ENCODE measurements at places on chromosomes 5 and 9.

DNA sequence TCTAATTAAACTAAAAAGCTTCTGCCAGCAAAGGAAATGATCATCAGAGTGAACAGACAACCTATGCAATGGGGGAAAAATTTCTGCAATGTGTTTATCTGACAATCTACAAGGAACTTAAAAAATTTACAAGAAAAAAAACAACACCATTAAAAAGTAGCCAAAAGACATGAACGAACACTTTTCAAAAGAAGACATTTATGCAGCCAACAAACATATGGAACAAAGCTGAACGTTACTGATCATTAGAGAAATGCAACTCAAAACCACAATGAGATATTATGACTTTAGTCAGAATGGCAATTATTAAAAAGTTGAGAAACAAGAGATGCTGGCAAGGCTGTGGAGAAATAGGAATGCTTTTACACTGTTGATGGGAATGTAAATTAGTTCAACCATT is 530.4 kb upstream of the DAB2 start:
- DNase-seq: no peak

DNA sequence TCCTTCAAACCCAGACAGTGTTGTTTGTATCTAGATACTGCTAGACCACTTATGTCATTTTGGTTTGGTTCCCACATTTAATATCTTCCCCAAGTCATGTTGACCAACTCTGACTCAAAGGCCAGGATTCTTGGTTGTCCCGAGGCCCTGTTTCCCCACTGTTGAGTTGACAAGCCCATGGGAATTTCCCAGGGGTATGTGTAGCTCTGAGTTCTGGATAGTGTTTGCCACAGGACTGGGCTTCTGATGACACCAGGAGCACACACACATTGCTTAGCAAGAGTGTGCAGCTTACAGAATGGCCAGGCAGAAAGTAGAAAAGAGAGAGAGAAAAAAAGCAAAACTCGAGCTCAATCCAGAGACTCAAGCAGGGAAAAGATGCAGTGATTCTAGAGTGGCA is 214.4 kb downstream of the NXNL2 start:
- DNase-seq: peak; percentile 67

DNA sequence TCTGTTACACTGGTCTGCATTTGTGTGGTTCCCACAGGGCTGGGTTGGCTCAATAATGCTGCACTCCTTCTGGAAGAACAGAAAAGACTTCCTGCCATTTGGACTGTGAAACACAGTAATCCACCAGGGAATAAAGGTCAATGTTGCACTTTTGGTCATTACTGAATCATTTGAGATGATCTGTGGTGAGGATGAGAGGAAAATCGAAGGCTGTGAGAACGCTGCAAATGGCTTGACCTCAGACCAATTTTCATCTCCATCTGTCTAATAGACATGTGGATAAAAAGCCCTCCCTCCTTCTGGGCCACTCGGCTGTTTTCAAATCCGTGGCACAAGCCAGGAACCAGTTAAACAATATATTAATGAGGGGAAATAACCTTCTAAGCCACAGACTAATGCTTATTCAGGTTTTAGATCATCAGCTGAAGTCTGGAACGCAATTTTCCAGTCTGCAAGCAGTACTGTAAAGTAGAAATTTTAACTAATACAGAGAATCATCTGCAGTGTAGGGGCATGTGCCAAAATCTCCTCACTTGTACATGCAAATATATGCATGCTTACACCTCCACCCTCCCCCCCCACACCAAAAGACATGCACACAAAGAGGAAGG is 20.2 kb downstream of the TLE1 start:
- DNase-seq: peak; percentile 82

DNA sequence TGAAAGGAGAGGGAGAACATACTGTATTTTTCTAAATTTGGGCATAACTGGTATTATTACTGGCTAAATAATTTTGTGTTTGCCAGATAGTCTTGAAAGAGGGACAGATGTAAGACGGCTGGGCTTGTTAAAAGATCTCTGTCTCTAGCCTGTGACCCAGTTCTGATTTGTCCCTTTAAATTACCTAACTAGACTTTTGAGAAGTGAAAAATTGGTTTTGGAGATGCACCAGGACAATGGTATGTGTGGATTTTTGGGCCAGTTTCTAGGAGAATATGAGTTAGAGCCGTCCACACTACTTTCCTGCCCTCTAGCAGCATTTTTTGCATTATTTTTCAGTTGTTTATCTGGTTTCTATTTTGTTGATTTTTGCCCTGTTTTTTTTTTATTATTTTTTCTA is 33.5 kb downstream of the LNPEP start:
- DNase-seq: no peak

DNA sequence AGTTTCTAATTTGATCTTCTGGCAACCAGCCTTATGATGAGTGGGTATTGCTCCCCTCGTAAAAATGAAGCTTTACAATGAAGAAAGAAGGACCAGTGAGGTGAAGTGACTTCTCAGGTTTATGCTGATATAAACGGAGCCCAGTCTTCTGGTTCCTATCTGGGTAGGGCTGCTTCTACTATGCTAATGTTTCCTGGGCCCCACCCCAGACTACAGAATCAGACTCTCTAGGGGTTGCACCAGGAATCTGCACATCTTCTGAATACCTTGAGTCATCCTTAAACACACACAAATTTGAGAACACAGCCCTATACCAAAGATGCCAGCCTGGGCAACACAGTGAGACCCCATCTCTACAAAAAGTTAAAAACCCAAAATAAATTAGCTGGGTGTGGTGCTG is 16.2 kb downstream of the BTF3 start:
- DNase-seq: no peak

- no peak for DNase-seq
Measured at GRCh38 chr5:34464829-34465228, 191.3 kb upstream of the RAI14 start.

- DNase-seq: no peak
Measured at GRCh38 chr5:178272591-178272990, 40.0 kb upstream of the PHYKPL start.

DNA sequence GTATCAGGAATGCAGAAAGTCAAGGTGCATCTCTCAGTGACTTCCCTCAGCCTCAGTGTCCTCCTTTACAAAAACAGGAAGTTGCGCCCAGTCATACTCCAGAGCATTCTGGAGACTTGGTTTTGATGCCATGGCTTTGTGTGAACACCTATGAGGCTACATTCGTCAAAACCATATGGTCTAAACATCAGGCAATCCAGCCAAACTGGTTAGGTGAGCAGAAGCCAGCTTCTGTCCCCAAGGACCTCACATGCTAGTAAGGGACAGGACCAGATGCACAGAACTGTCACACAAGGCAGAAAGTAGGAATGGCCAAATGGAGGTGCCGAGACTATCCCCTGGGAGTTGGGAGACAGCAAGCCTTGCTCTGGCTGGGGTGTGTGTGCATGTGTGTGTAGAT is 217.2 kb downstream of the MELK start:
- no peak for DNase-seq

DNA sequence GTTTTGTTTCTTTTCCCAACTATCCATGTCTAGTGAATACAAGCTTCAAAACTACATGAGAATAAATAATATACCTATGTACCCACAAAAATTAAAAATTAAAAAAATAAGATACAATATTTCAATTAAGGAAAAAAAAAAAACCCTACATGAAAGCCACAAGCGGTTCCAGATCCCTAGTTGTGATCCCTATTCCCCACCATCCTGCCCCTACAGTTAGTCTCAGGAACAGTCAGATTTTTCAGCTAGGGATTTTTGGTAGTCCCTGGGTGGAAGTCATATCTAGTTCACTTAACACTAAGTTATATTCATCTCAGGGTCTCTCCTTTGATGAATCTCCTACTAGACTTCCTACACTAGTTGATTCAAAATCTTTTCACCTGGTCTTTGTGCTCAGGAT is 18.5 kb upstream of the PCDHB1 start:
- DNase-seq: no peak

DNA sequence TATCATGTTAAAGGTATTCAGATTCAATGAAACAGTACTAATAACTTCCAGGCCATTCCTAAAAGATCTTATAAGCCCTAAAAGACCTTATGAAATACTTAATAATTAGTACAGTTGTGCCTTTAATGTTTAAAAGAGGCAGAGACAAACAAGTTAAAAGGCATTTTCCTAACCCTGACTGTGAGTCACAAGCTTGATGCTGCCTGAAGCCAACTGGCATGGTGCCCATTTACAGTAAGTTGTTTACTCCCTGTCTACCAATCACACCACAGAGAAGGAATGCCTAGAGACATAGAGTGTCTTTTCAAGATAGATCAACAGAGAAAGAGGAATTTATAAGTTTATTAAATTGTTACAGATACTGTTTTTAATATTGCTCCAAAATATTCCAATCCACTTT is 47.8 kb downstream of the NR3C1 start:
- peak; percentile 90 for DNase-seq

DNA sequence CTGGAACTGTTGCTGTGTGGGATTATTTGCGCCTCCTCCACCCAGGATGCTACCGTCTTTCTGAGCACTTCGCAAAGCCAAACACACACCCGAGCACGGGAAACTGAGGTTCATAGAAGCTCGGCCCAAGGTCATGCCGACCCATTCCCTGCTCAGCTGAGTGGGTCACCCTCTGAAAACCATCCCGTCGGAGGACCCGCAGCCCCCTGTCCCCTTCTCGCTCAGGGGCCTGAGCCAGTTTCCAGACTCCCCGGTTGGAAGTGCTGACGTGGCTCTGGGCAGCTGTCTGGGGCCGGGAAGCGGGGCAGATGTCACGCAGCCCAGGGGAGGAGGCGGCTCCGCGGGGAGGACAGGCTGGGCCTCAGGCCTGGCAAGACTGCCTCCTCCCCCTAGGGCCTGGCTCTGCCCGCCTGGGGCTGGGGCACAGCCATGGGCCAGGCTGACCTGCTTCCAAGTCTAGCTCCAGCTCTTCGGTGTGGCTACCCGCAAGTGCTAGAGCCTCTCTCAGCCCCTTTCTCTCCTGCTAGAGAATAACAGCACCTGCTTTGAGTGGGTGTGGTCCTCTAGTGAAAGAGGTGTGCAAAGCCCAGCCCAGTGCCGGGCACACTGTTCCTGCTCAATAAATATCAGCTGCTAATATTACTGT is 9.9 kb upstream of the CXXC5 start:
- DNase-seq: peak; percentile 65

DNA sequence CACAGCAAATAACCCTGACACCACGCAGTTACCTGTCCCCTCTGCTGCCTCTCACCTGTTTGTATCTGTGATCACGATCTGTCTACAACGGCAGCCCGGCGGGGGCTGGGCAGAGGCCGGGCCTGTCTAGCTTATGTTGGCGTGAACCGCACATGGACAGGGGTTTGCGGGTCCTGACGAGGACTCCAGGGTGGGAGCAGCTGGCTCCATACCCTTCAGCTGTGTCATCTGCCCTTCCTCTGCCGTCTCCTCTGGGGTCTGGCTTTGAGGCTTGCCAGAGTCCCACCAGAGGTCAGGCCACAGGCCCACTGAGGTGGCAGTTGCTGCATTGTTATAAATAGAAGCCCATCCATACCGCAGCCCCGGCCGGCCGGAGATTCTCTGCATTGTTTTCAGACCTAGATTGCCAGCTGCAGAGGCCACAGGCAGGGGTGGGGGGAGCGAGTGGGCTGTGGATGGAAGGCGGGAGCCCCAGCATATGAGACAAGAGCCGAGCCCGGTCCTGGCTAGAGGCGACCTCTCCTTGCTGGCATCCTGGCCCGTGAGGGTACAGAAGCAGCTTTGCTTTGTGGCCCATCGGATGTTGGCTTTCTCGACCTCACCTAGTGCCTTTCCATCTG is 37.8 kb downstream of the FAM78A start:
- peak; percentile 87 for DNase-seq

DNA sequence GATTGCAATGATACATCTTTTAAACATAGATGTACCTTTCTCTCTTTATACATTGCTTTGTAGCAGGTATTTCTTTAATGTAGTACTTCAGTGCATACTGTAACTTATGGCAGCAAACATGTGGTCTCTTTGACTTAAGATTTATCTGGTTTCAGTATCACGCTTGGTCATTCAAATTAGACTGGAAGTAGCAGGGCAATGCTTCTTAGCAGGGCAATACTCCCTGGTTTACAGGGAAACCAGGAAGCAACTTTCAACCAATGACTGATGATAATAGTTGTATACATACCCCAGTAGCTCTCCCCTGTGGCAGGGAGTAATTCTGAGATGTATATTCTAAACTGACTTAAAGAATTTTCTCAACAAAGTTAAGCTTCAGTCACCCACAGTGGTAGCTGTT is 761.1 kb upstream of the CDH10 start:
- DNase-seq: no peak

DNA sequence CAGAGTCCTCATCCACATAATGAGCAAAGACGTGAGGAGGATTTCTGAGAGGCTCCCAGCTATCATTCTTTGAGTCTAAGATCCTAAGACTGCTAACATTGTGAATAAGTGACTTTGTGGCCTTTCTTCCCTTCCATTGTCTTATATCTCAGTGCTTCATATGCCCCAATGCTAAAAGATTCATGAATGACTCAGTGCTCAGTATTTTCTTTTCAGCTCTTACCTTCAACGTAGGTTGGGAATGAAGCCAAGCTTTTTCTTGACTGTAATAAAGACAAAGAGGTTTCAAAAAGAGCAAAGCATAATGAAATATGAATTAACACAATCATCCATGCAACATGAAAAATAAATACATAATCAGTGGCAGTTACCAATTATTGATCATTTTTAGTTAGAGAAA is 146.4 kb downstream of the ENTREP1 start:
- peak; percentile 58 for DNase-seq

GRCh38 chr9:126796758-126797157 is 8.1 kb upstream of the ZBTB43 start:
- no peak for DNase-seq

GRCh38 chr5:113617191-113617796 is 103.8 kb downstream of the YTHDC2 start:
- no peak for DNase-seq

DNA sequence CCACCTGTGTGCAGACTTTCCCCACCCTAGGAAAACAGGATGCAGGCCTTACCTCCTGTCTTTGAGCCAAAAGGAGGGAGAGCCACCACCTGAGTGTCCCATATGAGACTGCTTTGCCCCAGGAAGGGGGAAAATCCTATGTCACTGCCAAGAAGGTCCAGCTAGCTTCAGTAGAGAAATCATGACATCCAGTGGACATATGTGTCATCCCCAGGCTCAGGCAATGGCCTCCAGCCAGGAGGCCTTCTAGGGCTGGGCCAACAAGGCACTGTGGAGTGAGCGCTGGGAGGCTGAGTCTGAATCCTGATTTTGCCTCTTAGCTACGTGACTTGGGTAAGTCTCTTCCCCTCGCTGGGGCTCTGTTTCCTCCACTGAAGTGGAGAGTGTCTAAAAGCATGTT is 60.2 kb downstream of the SMIM23 start:
- no peak for DNase-seq

DNA sequence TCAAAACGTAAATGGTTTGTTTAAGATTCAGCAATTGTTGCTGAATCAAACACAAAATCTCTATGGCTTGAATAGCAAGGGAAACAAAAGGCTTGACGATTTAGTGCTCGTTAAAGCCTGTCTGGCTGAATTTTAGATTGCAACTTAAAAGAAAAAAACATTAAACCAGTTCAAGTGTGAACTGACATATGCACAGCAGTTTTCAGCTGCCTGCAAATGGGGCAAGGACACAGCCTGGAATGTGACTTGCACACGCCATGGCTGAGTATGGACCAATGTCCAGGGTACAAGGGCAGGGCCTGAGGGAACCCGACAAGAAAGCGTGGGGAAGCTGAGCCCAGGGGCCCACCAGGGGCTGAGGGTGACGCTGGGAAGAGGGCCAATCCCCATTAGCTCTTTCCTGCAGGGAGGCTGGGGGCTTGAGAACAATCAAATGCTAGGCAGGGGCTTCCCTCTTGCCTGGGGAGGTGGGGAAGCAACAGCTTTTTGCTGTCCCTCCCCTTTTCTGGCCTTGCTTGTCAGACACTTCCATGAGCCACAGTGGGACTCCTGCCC is 89.6 kb upstream of the LRRTM2 start:
- no peak for DNase-seq

- no peak for DNase-seq
Measured at GRCh38 chr9:80072451-80072850, 500.7 kb downstream of the TLE4 start.
